ENCODE measurements at places on chromosomes 16 and 17. TPM values are rescaled to one million over a fixed set of nuclear protein-coding genes. Genes with fewer than 3 reads are reported as not detected.

GRCh38 chr17:55659661-55660060, 63.0 kb downstream of the TMEM100 start:
- DNase-seq: no peak

- peak; percentile 76 for DNase-seq
Measured at GRCh38 chr17:78497115-78497540, 80.1 kb downstream of the DNAH17 start.

DNA sequence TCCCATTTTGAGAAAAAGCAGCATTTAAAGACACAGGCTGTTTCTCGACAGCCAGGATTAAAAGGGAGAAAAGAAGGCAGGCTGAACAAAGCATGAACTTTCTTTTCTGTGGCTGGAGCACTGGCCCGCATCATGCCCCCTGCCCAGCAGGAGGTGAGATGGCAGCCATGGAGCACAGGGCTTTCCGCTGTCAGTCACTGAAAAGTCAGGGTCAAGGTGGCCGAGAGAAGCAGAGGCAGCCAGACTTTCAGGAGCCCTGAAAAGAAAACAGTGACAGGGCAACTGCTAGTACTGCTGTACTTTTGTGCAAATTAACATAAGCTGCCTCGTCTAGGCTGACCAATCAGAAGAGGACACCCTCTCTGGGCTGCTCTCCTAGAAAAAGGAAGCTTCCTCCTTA, 5.8 kb upstream of the GP2 start:
- DNase-seq: no peak

- peak; percentile 54 for DNase-seq
Measured at GRCh38 chr17:15171167-15172047, 93.7 kb downstream of the PMP22 start.

GRCh38 chr17:1474402-1475189, 17.9 kb downstream of the MYO1C start:
- no peak for DNase-seq

DNA sequence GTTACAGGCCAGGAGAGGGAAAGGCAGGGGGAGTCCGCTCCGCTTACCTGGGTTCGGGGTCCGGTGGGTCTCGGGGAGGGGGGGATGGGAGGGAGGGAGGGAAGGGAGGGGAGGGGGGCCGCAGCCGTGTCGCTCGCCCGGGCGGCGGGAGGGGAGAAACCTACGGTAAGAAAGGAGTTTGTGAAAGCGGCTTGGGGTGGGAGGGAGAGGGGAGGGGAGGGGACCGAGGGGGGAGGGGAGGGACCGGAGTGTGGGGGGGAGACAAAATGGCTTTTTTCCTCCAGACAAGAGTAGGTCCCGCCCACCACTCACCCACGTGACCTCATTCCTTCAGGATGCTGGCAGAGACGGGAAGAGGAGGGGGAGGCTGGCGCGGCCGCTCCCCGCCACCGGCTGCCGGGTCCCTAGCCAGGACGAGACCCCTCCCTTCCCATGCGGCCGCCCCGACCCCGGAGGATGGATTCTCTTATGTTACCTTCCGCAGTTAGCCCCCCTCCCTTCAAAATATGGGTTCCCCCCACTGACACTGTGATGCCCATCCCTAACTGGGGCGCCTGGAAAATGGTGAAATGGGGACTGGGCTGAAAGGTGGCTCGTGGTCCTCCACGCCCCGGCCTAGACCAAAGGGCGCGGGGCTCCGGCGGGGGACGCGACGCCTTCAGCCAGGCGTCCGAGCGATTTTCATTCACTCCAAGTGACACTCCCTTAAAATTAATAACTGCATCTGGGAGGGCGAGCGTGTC, at the start of gene PCGF2:
TSS of gene PCGF2 (minus strand) at position 188 of the 743 bp plus-strand sequence. CDS start 7,934 bp downstream, outside the sequence.
- peak; percentile 83 for DNase-seq

GRCh38 chr17:33873201-33873617, 381.9 kb upstream of the CCL2 start:
- no peak for DNase-seq

- no peak for DNase-seq
Measured at GRCh38 chr17:79201536-79202227, 127.1 kb downstream of the ENGASE start.

GRCh38 chr16:12090151-12090530, 113.6 kb downstream of the SNX29 start:
- no peak for DNase-seq

KCTD11 gene
- total RNA-seq: 3.8 TPM

DNA sequence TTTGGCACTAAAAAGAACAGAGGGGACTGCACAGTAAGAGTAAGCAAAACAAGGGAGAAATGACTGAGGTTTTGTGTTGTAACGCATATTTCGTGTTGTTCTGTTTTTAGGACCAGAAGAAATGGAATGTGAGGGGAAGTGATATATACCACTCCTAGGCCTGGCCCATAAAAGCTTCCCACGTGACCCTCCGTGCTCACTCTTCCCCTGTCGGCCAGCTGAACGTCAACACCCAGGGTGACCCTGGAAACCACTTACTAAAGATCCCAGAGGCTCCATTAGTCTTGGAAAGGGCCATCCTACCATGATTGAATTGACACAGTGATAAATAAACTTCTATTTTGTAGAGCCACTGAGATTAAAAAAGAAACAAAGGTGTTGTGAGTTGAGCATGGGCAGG, 79.8 kb downstream of the HELZ start:
- DNase-seq: no peak

GRCh38 chr16:831571-832413, 31.3 kb upstream of the GNG13 start:
- no peak for DNase-seq
